Jurkat, Clone E6-1 (cell line): ENCODE measurements at places on chromosomes 3 and 15.

DNA sequence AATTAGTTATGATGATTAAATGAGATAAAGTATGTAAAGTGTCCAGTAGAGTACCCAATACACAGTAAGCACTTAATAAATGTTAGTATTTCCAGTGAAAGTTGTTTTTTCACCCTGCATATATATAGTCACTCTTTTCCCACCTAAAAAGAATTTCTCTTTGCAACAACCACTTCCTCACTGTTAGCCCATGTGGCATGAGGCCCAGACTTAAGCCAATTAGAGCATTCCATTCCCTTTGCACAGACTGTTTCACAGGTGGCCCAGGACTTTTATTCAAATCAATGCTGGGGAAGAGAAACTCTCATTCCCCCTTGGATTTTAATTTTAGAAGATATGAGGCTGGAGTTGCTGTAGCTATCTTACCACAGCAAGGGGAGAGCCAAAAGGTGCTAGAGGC is 3.7 kb downstream of the IFT80 start:
- peak; percentile 39 for DNase-seq

- no peak for DNase-seq
These were observed 89.6 kb upstream of the TSEN2 start for GRCh38 chr3:12394569-12395271.

GRCh38 chr3:159305017-159305416 is 503.2 kb downstream of the MFSD1 start:
- no peak for DNase-seq

- DNase-seq: no peak
These were observed 92.1 kb upstream of the CHD2 start for GRCh38 chr15:92807971-92808571.

GRCh38 chr3:152051501-152052404 is 178.3 kb downstream of the SUCNR1 start:
- no peak for DNase-seq

GRCh38 chr3:129343643-129344360 is 65.1 kb downstream of the HMCES start:
- DNase-seq: no peak

- DNase-seq: no peak
These were observed 262.1 kb upstream of the TGFBR2 start for GRCh38 chr3:30344288-30344687.

GRCh38 chr3:11509173-11510000 is 134.3 kb downstream of the VGLL4 start:
- DNase-seq: no peak

GRCh38 chr3:72290859-72291638 is 506.1 kb upstream of the PROK2 start:
- no peak for DNase-seq

GRCh38 chr3:24756101-24756888 is 261.6 kb upstream of the THRB start:
- DNase-seq: no peak

DNA sequence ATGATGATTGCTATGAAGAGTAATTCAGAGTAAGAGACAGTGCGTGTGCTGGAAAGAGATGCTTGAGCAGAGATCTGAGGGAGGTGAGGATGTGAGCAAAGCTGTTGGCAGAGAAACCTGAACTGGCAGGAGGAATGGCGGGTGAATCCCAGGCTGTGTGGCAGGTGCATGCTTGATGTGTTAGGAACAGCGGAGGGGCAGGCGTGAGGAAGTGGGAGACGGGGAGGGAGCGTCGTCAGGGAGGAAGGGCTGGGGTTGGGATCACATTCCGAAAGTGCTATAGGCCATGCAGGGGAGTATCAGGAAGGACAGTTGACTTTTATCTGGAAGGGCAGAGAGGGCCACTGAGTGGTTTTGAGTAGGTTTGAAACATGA is 8.6 kb downstream of the GABRA5 start:
- DNase-seq: no peak

DNA sequence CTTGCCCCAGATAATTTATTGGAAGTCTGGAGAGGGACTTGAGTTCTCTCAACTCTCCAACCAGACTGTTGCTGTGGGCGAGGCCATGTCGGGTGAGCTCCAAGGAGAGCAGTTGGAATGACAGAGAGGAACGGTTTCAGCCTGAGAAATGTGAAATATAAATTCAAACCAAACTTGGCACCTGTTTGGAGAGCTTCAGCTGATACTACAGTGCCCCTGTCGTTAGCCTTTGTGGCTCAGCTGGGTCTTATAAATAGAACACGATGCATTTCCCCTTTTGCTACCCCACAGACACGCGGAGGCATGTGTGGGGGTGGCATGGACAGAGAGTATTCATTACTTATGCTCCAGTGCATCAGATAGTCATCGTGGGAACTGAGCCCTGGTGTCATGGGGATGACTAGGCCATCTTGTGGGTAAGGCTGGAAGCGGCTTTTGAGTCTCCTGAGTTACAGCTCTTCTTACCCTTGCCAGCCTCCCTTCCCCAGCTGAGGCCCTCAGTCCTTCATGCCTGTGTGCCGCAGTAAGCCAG is 15.6 kb downstream of the SMAD3 start:
- DNase-seq: peak; percentile 52

DNA sequence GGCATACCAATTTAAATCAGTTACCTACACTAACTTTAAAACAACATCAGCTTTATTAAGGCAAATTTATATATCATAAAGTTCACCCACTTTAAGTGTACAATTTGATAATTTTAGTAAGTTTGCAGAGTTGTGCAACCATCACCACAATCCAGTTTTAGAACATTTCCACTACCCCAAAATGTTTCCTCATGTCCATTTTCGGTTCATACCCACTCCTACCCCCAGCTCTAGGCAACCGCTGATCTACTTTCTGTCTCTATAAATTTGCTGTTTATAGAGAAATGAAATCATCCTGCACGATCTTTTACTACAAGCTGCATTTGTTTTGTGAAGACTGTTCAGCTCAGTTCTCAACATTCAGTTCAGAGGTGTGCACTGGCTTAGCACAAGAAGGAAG is 31.5 kb upstream of the FAM81A start:
- no peak for DNase-seq

- no peak for DNase-seq
These were observed 2.8 kb downstream of the CHD2 start for GRCh38 chr15:92902737-92903593.

DNA sequence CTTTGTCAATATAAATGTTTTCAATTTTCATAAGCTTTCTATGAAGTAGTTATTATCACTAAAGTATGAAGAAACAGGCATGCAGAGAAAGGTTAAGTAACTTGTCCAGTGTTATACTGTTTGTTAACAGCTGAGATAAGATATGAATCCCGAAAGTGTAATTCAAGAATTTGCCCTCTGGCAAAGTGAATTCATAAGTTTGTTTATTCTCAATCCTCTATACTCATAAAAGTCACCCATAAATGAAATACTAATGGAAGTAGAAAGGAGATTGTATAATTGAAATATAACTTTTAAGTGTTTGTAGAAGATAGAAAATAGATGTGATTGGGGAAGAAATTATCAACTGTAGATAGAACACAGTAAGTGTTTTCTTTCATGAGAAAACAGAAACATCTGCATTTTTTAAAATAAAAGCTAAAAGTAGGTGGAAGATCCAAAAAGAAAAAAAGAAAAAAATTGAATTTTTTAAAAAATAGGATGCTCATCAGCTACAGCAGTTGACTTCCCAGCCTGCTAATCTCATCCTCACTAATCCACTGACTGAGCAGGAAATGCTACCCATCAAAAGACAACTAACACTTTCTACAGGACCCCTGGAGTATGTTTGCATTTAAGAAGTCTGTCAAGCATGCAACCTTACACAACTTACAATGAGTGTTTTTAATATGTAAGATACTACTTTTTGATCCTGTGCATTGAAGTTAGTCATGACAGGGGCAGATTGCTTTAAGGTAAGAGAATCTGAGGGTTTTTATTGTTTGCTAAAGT is 878.1 kb downstream of the SI start:
- no peak for DNase-seq

- DNase-seq: no peak
These were observed 243.5 kb downstream of the MFSD1 start for GRCh38 chr3:159045279-159045885.

GRCh38 chr3:155984791-155985417 is 114.5 kb downstream of the GMPS start:
- no peak for DNase-seq

DNA sequence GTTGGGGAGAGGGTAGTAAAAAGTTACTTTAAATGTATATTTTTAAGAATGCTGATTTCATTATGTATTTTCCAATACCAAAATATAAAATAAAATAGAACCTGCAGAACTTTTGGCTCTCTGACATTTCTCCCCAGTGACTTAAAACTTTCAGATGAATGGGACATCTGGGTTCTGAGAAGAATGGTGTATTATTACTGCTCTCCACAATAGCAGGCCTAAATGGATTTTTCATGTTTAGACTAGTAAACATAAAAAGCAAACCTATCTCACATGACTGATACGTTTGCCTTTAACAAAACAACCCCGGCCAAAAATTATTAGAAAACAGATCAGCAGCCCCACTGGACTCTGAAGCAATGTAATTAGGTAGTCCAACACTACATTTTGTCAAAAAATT is 73.8 kb downstream of the FHIT start:
- DNase-seq: no peak

GRCh38 chr3:120449251-120449650 is 1.5 kb downstream of the FSTL1 start:
- no peak for DNase-seq

- DNase-seq: no peak
These were observed 239.4 kb upstream of the LRRN1 start for GRCh38 chr3:3559786-3560185.

DNA sequence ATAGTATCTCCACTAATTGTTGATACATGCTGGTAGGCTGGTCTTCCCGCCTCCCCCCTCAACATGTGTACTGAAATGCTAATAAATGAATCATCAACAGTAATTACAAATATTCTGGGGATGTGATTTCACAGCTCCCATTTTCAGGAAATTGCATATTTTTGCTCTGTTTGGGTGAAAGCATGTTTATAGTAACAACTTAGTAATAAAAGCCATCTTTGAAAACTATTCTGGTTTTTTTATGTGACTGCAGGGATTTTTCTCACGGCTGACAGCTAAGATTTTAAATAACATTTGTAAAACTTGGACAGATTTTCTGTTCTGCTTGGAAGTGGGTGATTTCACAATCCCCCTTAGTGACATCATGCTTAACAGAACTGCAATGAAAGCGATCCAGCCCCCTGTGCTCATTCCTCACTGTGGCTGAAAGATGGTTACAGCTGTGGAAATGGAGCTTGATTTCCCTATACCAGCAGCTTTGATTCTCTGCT is 25.6 kb upstream of the FAM174B start:
- no peak for DNase-seq

GRCh38 chr3:152339881-152340505 is 71.3 kb downstream of the MBNL1 start:
- DNase-seq: no peak

GRCh38 chr15:66387163-66388042 is 691 bp downstream of the MAP2K1 start:
- no peak for DNase-seq
